ENCODE measurements at places on chromosomes 4 and X.

DNA sequence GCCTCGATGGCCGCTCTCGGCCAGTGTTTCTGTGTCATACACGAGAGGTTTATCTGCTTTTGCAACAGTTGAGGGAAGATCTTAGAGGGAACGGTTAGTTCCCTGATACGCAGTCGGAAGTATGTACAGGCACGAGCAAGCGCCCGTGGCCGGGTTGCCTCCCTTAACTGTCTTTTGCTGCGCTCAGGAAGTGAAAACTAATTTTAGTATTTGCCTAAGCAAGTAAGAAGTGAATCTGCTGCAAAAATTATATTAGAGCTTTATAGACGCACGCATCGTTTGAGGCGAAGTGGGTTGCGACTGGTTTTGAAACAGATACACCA is 695 bp downstream of the MTM1 start:
- DNase-seq: no peak

DNA sequence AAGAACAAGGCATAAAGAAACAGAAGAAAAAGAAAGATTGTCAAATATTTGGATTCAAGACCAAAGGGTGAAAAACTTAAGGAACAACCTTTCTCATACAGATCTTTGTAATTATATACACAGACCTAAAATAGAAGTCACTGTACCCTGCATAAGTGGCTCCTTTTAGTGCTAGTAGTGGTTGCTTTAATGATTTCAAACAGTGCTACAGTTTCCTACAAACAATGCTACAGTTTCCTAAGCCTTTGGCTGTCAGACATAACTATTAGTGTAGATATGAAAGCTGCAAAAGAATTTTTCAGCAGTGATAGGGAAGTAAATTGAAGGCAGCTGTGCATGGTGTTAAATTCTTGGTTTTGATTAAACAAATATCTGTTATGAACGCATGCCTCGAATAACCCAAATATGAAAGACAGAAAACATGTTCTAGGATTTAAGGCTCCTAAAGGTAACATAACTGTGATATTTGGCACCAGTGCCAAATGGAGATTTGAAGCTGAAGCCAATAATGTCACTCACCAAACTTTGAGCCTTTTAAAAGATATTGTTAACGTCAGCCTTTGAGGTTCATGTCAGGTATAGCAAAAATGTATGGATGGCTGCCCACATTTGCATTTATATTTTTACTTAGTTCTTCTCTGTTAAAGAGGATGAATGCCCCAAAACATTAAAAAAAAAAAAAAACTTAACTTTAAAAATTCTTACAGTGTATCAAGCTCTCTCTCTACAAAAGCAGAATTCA is 36.6 kb downstream of the SMARCAD1 start:
- no peak for DNase-seq

GRCh38 chr4:77579406-77580076 is 26.1 kb upstream of the CXCL13 start:
- no peak for DNase-seq

- DNase-seq: no peak
Measured at GRCh38 chr4:38166768-38167167, 206.6 kb downstream of the PTTG2 start.

DNA sequence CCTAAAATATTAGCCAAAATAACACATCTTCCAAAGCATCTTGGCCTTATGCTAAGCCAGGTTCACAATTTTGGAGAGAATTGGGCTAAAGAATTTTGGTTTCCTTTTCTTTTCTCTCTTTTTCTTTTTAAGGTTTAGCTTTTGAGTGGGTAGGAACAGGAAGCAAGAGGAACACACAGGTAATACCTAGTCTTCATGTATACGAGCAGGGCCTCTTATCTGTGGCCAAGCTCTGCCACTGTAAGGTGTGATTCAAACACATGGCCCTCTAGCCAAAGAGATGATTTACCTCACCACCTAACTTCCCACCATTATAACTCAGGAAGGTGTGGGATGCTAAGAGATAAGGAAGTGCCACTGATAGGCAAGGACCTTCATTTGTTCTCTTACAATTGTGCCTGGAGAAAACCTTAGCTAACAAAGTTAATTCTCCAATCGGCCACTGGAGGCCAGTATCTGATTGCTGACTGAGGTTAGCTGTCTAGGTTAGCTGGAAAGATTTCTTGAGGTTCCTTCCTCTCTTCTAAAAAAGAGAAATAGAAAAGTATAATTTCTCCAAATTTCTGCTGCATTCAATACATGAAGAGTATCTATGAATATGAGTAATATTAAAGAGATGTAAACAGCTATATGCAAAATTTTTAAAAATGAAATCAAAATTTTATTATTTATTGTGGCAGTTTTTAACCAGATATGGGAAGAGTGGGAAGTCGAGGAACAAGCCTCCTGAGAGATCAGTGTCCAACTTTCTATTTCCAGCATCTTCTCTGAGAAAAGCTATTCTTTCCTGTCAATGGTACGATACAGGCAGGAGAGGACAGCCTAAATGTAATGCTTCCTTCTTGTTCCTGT is 30.1 kb upstream of the BBS7 start:
- DNase-seq: peak; percentile 5

- no peak for DNase-seq
Measured at GRCh38 chr4:47486231-47486673, 1.2 kb downstream of the ATP10D start.

GRCh38 chr4:74038425-74039314 is at the start of gene CXCL3:
CXCL3 (minus strand) TSS chr4:74038689; CDS start chr4:74038611, 78 bp downstream.
- no peak for DNase-seq

DNA sequence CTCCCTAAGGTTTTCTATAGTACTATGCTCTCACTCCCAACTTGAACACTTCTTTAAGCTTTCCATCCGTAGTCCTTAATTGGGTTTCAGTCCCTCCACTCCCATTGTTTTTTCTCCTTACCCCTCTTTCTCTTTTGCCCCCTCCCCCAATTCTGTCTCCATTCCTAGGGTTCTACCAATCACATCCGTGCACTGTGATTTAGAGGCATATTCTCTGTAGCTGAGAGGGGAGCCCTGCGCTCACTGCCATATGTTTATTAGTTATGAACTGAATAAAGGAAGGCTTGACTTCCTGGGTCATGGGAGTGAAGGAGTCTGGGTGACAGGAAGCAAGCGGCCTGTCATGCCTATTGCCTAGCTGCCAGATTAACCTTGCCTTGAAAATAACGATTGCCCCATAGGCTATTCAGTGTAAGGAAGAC is 471 bp downstream of the MCTS1 start:
- no peak for DNase-seq

GRCh38 chrX:5474282-5474681 is 754.4 kb downstream of the NLGN4X start:
- no peak for DNase-seq

DNA sequence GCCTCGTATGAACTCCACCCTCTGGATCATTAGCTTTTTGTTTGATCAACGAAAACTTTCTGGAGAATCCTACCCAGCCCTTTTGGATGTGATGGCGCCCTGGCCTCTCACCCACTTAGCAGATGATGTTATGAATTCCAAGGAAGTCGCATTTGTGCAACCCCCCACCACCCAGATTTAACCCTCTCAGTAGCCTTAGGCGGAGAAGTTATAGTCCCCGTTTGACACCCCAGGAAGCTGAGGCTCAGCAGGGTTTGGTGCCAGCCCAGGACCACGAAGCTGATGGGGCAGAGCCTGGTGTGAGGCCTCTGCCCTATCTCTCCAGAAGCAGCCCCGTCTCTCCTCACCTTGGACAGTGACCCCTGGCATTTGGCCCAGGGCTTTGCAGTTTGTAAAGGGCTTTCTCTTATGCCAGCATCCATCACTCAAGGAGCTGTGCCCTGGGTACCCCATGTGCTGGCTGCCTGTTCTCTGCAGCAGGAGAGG is 1.0 kb downstream of the WFS1 start:
- no peak for DNase-seq

- no peak for DNase-seq
Measured at GRCh38 chrX:44708470-44708869, 135.4 kb upstream of the DUSP21 start.

GRCh38 chrX:3345281-3346191 is 916 bp downstream of the MXRA5 start:
- DNase-seq: no peak

DNA sequence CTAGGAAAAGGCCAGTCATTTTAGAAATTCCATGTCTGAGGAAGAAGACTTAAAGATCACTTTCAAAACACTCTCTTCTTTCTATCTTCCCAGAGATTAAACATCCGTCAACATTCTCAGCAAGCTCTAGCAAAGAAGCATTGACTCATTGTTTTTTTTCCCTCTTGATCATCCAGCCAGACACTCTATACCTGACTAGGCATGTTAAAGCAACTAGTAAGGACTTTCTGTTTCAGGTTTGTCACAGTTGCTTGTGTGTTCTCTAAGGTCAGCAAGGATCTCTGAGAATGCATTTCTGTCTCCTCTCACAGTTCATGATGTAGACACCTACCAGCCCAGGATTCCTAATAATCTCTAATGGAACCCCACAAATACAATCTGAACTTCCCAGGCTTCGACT is 112.2 kb downstream of the IL13RA2 start:
- DNase-seq: no peak

DNA sequence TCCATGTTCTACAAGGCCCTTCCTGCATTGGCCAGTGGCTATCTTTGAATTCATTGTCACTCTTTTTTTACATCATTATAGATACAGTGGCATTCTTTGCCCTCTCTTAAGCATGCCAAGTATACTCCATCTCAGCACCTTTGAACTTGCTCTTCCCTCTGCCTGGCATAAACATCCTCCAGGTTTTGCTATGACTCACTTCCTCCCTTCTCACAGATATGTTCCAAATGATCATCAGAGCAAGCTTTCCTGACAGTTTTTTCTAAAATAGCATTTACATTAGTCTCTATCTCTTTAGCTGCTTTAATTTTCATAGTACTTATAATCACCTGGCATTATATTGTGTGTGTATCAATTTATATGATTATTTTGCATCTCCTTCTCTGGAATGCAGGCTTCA is 553.3 kb upstream of the MAGEB2 start:
- DNase-seq: no peak

GRCh38 chr4:10554694-10555093 is 97.5 kb upstream of the ZNF518B start:
- DNase-seq: no peak

DNA sequence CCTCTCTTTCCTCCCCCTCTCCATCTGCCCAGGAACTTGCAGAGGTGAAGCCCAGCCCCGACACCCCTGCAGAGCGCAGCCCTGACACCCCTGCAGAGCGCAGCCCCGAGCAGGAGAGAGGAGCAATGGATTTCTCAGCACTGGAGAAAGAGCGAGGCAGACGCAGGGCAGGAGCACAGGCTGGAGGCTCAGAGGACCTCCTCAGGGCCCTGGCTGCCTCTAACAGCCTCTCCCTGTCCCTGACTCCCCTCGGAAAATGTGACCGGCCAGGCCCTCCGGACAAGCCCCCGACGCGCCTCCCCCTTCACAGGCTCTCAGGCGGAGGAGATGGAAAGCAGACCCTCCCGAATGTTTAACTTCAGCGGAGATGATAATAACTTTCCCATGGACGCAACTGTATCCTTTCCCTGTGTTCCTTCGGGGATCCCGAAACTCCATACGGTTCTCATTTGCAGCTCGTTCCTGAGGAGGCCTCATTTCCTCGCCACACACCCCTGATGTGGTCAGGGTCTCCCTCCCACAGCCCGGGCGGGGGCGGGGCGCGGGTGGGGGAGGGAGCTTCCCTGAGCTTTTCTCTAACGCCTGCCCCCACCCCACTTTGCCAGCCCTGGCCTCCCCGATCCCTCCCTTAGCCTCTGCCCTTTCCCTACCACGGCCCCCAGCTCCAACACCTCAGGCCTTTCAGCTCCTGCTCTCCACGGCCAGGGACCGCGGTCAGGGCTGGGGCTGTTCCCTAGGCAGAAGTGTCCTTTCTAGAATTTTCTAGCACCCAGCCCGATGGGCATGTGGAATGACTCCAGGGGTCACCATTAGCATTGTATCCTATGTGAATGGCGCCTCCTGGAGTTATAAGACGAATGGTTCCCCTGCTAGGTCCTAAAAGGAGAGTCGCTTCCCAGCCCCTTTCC is 201.1 kb upstream of the BCOR start:
- DNase-seq: no peak
